ENCODE measurements at places on chromosomes 16 and 17.

DNA sequence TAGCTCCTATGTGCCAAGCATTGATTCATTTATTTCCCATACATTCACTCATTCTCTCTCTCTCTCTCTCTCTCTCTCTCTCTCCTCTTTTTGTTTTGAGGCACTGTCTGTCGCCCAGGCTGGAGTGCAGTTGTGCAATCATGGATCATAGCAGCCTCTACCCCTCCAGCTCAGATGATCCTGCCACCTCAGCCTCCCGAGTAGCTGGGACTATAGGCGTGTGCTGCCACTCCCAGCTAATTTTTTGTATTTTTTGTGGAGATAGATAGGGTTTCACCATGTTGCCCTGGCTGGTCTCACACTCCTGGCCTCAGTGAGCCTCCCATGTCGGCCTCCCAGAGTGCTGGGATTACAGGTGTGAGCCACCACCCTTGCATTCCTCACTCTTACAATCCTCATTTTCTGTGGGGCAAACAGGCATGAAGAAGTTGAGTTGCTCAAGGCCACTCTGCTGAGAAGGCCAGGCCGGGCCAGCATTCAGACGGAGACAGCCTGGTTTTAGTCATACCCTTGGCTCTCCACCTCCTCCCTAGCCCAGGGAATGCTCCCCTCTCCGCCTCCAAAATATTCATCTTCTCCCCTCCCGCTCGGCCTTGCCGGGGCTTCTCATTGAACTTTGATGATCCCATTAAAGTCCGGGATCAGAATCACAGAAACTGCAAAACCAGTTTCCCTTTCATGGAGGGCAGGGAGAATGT lies 765 bp upstream of the PRM2 start:
- no peak for DNase-seq

DNA sequence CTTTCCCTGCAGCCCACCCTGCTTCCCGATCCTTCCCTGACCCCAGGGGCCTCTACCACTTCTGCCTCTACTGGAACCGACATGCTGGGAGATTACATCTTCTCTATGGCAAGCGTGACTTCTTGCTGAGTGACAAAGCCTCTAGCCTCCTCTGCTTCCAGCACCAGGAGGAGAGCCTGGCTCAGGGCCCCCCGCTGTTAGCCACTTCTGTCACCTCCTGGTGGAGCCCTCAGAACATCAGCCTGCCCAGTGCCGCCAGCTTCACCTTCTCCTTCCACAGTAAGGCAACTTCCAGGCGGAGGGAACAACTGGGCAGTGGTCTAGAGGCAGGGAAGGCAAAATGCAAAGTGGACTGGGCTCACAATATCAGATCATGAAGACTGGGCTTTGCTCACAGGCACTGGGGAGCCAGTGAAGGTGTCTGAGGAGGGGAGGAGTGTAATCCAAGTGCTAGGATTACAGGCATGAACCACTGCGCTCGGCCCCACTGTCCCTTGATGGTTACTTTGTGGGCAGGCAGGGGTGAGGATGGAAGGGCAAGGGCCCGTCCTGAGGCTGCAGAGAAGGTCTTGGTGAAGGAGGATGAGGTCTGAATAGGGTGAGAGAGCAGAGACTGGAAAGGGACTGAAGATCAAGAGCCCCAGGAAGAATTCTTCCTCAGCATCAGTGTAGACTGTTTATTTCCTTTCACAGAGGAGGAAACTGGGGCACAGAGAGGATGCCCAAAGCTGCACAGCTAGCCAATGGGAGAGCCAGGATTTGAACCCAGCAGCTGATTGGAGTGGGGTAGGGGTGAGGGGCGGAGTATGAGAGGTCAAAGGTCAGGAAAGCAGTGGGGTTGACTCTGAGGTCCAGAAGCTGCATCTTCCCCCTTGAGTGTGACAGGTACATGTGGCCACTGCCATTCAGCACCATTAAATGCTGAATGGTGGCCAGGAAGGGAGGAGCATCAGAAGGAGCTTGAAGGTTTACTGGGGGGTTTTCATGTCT lies 16.5 kb upstream of the ADGRG3 start:
- no peak for DNase-seq

DNA sequence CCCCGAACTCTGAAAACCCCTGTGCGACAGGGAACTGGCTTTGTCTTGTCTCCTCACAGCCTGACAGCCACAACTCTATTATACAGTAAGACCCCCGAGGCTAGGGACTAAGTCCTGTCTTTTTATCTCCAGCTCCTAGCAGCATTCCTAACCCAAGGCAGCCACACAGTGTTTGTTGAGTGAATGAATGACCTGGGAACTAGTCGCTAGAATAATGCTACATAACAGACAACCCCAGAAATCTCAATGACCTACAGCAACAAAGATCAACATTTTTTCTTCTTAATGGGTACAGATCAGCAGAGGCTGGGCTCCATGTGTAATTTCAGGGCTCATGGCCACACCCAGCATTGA lies 71.4 kb upstream of the TNRC6C start:
- no peak for DNase-seq

GRCh38 chr17:28527859-28528258 lies 21.7 kb downstream of the FOXN1 start:
- no peak for DNase-seq

- DNase-seq, result no peak
Measured at GRCh38 chr16:53055541-53056391, 975 bp downstream of the CHD9 start.

- DNase-seq, result peak; percentile 38
Measured at GRCh38 chr17:80252871-80253270, 7.8 kb upstream of the RNF213 start.

GRCh38 chr16:75273054-75273925 lies 21.9 kb upstream of the BCAR1 start:
- DNase-seq, result no peak
